ENCODE measurements at places on chromosomes 5 and 9. TPM values are rescaled to one million over a fixed set of nuclear protein-coding genes. Genes with fewer than 3 reads are reported as not detected.

Gene IL13
- not detected for total RNA-seq

Gene IL5
- total RNA-seq, result not detected

Gene OR5C1
- not detected for total RNA-seq

Gene EMB
- total RNA-seq, result 21.6 TPM

DNA sequence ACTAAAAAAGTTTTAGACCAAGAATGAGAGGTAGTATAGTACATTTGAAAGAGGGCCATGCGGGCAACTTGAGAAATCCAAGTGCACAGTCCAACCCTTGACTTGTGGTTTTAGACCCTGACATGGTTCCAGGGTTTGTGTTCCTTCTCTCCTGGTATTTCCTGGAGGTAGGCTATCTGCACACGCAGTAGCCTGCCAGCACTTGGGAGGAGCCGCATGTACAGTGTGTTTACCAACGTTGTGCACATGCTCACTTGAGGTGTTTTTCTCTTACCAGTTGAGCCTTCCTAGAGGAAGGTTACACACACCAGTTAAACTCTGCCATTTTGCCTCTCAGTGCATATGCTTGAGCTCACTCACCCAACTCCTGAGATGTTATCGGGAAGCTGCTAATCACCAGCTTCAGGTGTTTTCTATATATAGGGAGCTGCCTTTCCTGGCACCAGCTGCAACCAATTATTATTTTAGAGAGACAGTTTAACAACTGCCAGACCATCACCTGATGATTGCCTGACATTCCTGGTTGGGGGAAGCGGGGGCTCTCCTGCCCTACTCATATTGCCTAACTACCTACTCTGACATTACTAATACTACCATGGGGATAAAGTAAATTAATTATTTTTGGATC lies 593.4 kb upstream of the TUSC1 start:
- no peak for DNase-seq

DNA sequence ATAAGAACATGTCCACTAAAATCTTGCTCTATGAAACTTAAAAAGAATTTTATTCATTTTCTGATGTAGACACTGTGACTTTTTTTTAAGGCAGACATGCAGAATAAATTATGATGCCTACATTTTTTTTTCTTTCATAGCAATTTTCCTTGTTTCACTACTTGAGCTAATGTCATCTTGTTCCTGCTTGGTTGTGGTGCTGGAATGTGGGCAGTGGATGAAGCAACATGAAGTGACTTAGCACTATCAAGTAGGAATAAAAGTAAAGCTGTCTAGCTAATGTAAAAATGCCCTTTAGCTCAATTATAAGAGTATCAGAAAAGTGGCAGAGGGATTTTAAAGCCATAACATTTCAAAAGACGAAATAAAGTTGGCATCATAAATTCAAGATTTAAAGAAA lies 191.0 kb downstream of the ADAMTS6 start:
- no peak for DNase-seq

- DNase-seq, result no peak
Measured at GRCh38 chr5:60992871-60993270, 47.9 kb downstream of the NDUFAF2 start.

- no peak for DNase-seq
Measured at GRCh38 chr5:73394610-73395009, 54.0 kb downstream of the FOXD1 start.

DNA sequence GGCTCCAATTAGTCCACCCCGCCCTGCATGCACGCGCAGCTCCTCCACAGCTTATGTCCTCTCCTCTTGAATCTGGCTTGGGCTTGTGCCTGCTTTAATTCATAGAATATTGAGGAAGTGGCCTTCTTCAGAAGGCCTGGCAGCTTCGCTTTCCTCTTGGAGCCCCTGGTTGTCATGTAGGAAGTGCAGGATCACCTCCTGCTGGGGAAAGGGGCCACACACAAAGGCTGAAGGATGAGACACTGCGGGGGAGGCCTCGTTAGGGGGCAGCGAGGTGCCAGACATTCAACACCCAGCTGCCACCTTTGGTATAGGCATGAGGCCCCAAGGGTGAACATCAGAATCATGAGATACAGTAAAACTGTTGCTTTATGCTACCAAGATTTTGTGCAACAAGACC lies 2.7 kb upstream of the CNOT6 start:
- DNase-seq, result peak; percentile 59

Gene TOR1A
- 31.8 TPM for total RNA-seq

GRCh38 chr9:126153382-126153781 lies 173.2 kb upstream of the MVB12B start:
- no peak for DNase-seq

DNA sequence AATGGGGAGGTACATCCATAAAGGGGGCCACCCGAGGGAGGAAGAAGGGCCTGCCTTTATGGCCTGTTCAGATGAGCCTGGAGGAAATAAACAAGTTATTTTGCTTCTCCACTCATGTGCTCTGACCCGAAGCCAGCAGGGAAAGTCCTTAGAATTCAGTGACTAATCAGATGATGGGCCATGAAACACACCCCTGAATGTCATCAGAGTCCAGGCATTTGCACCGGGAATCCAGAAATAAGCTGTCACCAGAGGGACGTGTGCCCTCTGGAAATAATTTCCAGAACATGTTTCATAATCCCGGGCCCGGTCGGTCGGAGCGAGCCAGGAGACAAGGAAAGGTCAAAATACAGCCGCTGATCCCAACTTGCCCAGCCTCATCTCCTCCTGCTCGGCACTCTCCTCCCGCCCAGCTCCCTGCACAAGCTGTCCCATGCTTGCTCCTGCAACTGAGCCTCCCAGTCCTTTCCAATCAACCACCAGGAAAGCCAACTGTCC lies 73.6 kb upstream of the ZNF622 start:
- DNase-seq, result peak; percentile 74

Gene MAT2B
- 89.1 TPM for total RNA-seq

DNA sequence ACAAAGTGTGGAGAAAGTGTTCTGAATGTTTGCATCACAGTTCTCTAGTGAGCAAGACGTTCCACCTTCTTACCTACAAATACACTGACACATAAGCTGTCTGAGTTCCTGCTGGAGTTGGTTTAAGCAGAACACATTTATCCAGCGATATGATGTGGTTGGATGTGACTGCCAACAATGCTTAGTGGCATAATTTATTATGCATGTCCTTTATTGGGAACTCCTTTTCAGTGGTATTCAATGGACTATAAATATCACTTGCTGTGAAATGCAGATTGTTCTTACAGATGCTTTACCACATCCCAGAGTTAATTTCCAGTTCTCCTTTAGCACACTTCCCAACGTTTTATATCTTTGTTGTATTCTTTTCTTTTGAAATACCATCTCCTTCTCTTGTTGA lies 222.2 kb downstream of the LURAP1L start:
- no peak for DNase-seq

- peak; percentile 97 for DNase-seq
Measured at GRCh38 chr9:115615821-115616665, 498.1 kb upstream of the TNC start.

- peak; percentile 83 for DNase-seq
Measured at GRCh38 chr9:131707733-131708157, 32.1 kb downstream of the RAPGEF1 start.

- DNase-seq, result no peak
Measured at GRCh38 chr9:69090946-69091345, 55.4 kb downstream of the FXN start.

DNA sequence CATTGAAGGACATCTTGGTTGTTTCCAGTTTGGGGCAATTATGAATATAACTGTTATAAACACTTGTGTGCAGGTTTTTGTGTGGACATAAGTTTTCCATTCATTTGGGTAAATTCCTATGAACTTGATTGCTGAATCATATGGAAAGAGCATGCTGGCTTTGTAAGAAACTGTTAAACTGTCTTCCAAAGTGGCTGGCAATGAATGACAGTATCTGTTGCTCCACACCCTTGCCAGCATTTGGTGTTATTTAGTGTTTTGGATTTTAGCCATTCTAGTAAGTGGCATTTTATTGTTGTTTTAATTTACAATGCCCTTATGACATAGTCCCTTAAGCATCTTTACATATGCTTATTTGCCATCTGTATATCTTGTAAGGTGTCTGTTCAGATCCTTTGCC lies 29.8 kb upstream of the UGT3A2 start:
- DNase-seq, result no peak

Gene ECSCR
- total RNA-seq, result 2.4 TPM

DNA sequence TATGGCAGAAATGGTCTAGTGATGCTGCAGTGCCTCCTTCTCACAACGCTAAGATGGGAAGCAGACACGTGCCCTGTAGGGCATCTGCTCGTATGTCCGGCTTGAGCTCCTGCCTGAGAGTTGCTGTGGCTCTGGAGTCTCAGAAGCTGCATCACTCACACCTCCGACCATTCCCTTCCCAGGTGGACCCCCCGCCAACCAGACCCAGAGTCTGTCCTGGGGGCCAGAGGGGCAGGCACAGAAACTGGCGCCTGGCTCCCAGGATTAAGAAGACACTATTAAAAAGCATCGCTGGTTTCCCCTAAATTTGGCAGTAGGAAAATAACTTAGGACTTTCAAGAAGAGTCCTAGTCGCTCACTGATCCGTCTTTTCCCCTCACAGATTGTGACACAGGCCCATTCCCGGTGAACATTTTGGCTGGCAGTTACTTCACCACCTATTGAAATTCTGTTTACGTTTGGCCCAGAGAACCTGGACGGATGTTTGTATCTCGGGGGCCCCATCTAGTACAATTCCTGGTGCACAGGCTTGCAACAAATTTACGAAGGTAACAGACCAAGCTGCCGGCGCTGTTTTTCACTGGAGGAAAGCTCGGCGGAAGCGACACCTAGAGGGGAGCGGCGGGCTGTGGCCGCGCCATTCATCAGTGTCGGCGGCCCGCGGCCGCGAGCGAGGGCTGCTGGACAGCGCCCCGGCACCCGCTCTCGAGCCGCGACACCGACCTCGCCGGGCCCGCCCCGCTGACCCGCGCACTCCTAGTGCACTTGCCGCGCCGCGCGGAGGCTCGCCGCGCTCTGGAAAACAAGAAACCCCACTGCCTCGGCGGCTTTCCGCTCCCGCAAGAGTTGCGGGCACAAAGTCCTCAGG lies 1.6 kb downstream of the FSTL4 start:
- peak; percentile 72 for DNase-seq

DNA sequence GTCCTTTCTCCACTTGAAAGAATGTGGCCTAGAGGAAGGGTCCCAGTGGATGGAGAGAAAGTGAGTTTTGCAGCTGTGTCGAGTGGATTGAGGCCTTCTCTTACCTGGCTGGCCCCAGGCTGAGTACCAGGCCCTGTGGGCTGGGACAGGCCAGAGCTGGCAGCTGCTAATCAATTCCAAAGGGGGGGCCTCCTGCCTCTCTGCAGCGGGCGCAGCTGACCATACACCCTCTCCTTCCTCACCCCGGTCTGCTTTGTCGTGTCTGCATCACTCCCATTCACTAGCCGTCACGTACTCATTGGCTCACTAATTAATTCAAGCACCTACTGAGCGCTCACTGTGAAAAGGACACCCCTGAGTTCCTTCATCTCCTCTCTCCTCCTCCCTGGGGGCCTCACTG lies 58.4 kb upstream of the PITX1 start:
- no peak for DNase-seq

GRCh38 chr9:77883846-77884771 lies 147.5 kb downstream of the GNAQ start:
- DNase-seq, result no peak

Gene GEMIN5
- 25.5 TPM for total RNA-seq

DNA sequence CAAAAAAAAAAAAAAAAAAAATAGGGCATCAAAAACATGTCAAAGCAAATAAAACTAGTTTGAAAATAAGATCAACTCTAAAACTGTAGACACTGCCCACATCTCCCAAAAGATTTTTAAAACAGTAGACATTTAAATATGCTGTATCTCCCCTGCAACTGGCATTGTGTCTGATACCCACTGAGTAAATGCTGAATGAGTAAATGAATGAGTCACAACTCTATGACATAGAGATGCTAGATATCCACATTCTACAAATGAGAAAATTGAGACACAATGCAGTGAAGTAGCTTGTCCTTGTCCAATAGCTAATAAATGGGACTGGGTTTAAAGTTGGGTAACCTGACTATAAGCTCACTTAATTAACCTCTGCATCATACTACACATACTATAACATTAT lies 14.1 kb upstream of the MAP1B start:
- DNase-seq, result peak; percentile 25

Gene BASP1
- 114 TPM for total RNA-seq

Gene RNF180
- total RNA-seq, result 2.4 TPM

Gene SPTAN1
- total RNA-seq, result 164 TPM

GRCh38 chr9:37295796-37296195 lies 126.7 kb upstream of the GRHPR start:
- no peak for DNase-seq

Gene CPLANE1
- total RNA-seq, result 5.1 TPM

Gene DMGDH
- 0.18 TPM for total RNA-seq

Gene RNF20
- total RNA-seq, result 65.3 TPM

- DNase-seq, result peak; percentile 27
Measured at GRCh38 chr5:142819825-142820224, 49.6 kb downstream of the ARHGAP26 start.

- peak; percentile 56 for DNase-seq
Measured at GRCh38 chr9:126723807-126724172, 81.0 kb upstream of the ZBTB43 start.

GRCh38 chr5:31469886-31470285 lies 62.0 kb downstream of the DROSHA start:
- no peak for DNase-seq

- no peak for DNase-seq
Measured at GRCh38 chr5:59158165-59158564, 575.3 kb downstream of the RAB3C start.

DNA sequence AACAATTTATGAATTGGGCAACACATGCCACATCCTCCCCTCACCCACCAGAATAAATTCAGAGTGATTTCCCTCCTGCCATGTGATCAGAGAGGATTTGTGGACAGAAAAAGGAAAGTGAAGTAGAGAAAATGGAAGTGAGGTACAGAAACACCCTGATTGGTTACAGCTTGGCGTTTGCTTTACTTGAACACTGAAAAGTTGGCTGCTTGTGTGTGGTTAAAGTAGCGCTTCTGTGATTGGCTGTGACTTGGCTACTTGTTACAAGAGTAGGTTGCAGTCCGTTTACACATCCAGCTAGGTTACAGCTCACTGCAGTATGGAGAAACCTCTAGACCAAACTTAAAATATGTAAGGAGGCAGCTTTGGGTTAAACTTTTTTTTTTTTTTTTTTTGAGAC lies 205.2 kb upstream of the ZNF608 start:
- DNase-seq, result no peak

DNA sequence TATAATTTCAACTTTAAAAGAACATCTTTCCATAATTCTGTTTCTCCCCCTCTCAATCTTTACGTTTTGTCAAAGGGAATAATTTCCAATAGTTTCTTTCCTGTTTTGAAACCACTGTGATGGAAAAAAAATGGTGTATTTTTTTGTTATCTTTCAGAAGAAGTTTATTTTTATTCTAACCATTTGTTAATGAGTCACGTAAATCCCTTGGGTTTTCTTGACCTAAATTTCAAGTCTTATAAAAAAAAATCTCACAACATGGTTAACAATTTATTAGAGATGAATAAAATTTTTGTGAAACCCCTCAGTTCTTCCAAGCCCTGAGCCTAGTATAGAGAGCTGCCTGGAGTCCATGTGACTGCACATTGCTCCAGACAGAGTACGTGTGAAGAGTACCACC lies 106.1 kb upstream of the FBXL17 start:
- DNase-seq, result no peak

GRCh38 chr9:75651709-75652108 lies 238.8 kb upstream of the PCSK5 start:
- no peak for DNase-seq

- no peak for DNase-seq
Measured at GRCh38 chr9:36207546-36208012, 16.9 kb downstream of the CLTA start.

GRCh38 chr9:34710023-34710422 lies at the start of gene CCL21:
TSS of gene CCL21 (minus strand) at chr9:34710136. CDS start at chr9:34710066, 70 bp downstream.
- DNase-seq, result peak; percentile 32

GRCh38 chr9:16458696-16459420 lies 411.6 kb downstream of the BNC2 start:
- peak; percentile 12 for DNase-seq

Gene RIMOC1
- 8.1 TPM for total RNA-seq
